NCI-H1417 treated with DMSO at 0.1 percent for 48 hours (cell line): ENCODE measurements at places on chromosomes 12 and 14.

- no peak for DNase-seq
These were observed 99.7 kb downstream of the WSCD2 start for GRCh38 chr12:108228746-108229145.

GRCh38 chr14:103404920-103405319 lies 19.7 kb downstream of the MARK3 start:
- no peak for DNase-seq

DNA sequence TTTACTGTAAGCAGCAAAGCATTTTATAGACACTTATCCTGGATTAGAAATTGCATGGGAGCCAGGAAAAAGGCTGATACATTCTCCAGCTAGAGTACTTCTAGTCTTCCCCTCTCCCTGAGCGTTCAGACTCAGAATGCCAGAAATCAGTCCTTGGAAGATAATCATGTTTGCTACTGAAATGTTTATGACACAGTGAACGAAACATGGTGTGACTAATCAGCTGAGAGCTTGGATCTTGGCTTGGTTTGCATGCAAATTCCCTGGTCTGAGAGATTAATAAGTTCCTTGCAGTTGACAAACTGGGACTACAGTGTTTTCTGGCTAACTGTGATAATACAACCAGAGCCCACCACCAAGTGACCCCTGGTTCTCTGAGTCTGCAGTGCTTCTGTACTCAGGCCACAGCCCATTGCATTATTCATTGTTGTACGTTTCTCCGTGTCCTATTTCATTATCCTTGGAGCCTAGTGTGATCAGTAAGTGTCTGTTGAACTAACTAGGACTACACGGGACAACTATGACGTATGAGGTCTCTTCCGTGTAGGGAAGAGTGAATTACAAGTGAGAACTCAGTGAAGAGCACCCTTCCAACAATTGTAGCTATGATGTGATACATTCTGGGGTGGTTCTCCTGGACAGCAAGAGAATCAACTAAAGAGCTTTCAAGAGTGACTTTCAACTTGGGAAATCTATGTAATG lies 34.6 kb upstream of the EVL start:
- DNase-seq: no peak

DNA sequence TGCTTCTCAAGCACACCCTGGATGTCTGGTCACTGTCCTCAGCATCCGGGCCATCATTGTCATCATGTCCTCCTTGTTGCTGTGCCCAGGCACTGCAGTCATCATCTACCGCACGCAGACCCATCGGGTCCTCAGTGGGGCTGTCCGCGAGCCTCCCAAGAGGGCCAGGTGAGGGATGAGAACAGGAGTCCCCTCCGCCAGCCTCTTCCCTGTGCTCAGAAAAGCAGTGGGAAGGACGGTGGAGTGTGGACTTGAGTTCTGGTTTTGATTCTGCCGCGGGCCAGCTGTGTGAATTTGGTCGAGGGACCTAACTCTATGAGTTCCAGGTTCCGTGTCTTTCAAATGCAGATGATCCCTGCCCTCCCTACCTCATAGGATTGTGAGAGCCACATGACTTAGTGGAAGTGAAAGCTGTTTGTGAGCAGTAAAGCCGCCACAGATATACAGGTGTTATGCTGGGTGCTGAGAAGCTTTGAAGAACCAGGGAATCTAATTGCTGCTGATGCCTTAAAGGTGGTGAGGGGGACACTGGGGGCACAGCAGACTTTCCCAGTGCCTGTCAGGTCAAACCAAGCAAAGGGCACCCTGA lies 122.9 kb upstream of the RAP1B start:
- no peak for DNase-seq

DNA sequence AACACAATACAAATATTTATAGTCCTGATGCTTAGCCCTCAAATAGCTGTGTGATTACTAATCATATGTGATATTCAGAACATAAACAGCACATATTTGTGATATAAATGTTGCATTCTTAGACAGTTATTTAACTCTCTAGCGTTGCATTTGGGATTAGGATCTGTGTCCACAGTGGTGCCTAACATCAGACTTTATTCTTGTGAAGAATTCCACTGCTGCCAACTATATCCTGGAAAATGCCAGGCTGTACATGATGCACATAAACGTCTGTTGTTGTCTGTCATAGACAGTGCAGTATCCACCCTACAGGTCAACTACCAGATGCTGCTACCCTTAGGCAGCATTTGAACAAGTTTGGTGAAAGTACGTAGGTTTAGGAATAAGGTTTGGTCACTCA lies 39.0 kb downstream of the SLC38A4 start:
- DNase-seq: no peak

DNA sequence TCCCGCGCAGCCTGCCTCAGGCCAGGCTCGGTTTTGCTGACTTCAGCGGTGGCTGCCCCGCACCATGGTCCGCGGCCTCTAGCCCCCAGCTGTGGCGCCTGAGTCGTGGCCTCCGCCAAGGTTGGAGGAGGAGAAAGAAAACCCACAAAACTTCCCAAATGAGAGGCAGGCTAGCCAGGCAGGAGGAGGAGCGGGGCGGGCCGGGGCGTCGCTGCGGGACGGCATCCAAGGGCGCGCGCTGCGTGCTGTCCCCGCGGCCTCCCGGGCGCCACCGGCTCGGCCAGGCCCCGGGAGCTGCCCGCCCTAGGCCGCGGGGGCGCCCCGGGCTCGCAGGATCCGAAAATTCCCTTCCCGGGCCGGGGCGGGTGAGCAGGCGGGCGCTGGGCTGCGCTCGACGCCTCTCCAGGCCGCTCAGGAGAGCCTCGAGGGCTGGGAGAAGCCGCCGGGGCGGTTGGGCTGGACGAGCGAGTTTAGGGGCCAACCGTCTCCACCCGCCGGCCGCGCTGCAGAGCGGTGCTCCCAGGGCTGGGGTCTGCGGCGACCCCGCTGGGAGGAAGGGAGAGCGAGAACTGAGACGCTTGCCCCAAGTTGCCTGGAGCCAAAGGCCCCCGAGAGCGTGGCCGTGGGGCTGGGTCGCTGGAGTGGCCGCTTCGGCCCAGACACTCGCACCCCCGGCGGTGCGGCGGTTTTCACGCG lies at the start of gene EFS:
Gene EFS (minus strand): TSS at position 137 of the 696 bp plus-strand sequence. CDS start 147 bp downstream, outside the sequence.
- DNase-seq: no peak

DNA sequence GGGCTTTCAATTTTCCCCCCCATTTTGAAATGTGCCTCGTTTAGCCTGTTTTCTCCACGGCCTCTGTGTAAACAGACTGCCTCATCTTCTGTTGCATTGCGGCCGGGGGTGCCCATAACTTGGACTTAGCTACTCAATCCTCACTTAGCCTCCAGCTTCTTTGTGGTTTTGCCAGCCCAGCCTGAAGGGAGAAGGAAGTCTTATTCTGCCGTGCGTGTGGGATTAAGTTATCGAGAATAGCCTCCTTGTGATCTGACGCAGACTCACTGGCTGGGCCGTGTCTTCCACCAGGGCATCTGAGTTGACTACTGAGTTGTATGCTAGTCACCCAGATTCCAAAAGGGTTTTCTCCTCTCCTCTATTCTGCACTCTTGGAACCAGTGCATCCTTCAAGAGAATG lies 8.1 kb downstream of the PRKAB1 start:
- DNase-seq: no peak

- no peak for DNase-seq
These were observed 72.6 kb upstream of the NCOR2 start for GRCh38 chr12:124640056-124640455.

DNA sequence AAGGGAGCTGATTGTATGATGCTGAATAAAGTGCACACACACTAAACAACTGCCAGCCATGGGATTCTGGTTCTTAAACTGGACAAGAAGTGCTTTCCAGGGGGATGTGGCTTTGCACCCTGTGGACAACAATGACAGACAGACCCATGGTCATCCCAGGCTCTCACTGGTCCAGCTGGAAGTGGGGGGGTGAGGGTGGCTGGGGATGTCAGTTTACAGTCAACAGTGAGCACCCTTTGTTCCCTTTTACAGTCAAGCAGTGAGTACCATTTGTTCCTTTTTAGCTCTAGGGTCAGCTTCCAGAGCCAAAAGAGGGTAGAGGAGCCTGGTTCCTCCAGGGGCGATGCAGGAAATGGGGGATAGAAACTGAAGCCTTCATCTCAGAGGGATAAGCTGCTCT lies 100.7 kb downstream of the SMOC1 start:
- no peak for DNase-seq
